Coronary artery (tissue), 2 donors: ENCODE measurements at places on chromosomes 3 and 15.
A peak's percentile ranks its signal among the peaks of the same experiment; 100 is the strongest.

GRCh38 chr3:23808525-23808924 is 2.8 kb downstream of the UBE2E1 start:
- no peak for DNase-seq

GRCh38 chr3:71997066-71997653 is 212.2 kb upstream of the PROK2 start:
- DNase-seq: no peak

GRCh38 chr3:65138556-65138955 is 450.8 kb upstream of the ADAMTS9 start:
- DNase-seq: no peak

- DNase-seq: peak; percentile 68
Observed at GRCh38 chr15:25800761-25801515, 62.2 kb downstream of the ATP10A start.

- DNase-seq: no peak
Observed at GRCh38 chr15:36152936-36153335, 426.5 kb upstream of the CDIN1 start.

DNA sequence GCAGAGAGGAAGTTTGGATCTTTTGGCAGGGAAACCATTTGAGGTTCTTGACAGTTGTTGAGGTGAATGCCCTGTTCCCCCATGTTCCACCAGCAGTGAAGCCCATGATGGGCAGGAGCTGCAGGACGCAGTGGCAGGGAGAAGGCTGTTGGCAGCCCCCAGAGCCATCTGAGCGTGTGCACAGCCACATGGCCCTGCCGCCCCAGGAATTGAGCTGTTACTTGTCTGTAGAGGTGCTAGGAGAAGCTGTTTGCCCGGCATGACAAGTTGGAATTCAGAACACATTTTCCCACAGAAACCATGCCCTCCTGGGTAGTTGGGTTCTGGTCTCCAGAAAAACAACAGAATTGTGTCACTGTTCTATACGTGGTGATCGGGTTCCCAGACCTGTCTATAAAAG is 218.2 kb upstream of the NR2E3 start:
- DNase-seq: no peak

DNA sequence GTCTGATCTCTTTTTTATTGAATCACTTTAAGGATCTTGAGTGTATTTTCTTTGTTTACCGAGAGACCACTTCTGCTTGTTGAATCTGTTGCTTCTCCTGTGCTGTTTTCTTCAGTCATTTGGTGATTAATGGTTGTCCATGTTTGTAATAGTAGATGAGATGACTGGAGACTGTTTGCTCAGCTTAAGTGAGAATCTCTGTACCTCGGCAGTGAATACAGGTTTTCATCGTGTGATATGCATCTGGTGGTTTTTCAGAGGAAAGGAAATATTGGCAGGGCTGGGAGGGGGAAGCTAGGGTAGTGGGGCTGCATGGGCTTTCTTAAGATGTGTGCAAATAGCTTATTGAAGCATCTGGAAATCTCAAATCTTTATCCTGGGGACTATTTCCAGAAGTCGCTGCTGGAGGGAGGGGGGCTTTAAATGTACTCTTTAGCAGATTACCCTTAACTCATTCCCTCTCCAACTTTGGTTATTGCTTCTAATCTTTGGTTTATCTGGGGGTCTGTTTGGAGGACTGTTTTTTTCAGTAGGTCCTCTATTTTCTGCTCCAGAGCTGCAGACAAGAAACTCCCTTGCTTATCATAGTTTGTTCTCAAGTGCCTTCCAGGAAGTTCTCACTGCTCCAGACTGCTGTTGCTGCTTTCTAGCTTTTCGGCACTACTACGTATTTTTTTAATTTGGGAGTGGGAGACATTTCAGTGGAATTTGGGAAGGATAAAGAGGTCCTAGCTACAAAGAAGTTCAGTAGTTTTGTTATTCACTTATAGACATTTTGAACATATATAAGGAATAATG is 19.4 kb downstream of the CMTM8 start:
- no peak for DNase-seq

DNA sequence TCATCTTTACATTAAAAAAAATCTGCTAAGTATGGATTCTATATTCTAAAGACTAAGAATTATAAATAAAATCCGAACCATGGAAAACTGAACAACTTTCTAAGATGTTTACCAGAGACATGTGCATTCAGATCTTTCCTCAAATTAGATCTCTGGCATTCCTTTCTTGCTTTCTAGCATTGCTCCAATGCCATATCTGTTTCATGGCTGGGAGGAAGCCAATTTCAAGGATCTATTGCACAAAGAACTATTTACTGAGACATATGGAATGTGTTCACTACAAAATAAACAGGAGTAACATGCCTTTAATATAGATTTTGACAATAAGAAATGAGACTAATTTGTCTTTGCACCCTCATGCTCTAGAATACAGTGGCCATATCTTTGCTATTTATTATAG is 45.1 kb upstream of the NANOGP8 start:
- DNase-seq: no peak

DNA sequence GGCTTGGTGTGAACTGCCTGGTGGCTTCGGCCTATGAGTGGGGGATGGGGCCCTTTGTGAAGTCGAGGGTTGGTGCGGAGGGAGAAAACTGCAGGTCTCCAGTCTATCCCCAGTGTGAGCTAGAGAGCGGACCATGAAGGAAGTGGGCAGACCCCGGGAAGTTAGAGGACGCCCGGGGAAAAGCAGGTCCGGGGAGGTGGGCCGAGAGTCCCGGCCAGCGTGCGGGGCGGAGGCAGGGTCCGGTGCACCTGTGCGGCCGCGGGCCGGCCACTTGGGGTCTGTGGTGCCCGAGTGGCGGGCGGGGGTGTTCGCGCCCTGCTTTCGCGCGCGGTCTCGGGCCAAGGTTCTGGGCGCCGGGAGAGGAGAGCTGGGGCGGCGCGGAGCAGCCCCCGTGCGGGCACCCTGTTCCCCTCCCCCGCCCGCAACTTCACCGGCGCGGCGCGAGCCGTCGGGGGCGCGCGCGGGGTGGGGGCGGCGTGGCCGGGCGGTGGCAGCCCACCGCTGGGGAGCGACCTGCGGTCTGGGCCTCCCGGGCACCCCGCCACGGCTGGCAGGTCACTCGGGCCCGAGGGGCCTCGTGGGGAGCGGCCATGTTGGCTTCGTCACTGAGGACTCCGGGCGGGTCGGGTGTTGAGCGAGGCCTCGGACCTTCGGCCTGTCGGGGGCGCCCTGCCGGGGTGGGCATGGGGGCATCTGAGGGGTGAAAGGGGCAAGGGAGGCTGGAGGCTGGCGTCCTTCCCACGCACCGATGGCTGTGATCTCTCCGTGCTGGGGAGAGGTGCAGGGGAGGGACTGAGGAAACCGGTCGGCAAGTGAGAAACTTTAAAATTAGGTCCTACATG is 4.8 kb downstream of the UBE2E1 start:
- DNase-seq: peak; percentile 76

- DNase-seq: no peak
Observed at GRCh38 chr3:12920967-12921366, 79.6 kb upstream of the RPL32 start.

DNA sequence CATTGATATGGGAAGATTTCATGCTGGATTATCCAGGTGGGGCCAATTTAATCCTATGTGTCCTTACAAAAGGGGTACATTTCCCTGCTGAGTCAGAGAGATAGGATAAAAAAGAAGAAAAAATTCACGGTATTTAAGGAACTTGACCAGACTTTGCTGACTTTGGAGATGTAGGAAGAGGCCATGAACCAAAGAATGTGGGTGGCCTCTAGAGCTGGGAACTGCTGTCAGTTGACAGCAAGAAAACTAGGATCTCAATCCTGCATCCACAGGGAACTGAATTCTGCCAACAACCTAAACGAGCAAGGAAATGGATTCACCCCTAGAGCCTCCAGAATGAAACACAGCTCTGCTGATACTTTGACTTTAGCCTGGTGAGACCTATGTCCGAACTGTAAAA is 148.1 kb upstream of the SLC24A5 start:
- no peak for DNase-seq
